ENCODE measurements at places on chromosomes 1 and 21.

DNA sequence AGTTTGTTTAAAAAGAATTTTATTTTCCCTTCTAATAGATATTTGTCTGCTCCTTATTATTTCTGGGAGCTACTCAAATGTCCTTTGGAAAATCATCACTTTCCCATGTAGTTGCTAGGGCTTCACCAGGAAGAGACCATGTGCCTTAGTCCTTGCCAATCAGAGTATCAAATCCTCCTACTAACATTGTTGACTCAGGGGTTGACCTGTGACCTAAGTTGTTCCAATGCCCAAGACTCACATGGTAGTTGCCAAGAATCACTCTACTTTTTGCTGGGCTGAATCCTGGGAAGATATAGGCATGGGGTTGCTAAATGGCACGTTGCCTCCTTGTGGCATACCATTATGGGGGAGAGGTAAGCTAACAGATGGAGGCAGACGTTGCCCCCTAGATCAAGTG, 58.2 kb upstream of the FOXD3 start:
- DNase-seq, result no peak

DNA sequence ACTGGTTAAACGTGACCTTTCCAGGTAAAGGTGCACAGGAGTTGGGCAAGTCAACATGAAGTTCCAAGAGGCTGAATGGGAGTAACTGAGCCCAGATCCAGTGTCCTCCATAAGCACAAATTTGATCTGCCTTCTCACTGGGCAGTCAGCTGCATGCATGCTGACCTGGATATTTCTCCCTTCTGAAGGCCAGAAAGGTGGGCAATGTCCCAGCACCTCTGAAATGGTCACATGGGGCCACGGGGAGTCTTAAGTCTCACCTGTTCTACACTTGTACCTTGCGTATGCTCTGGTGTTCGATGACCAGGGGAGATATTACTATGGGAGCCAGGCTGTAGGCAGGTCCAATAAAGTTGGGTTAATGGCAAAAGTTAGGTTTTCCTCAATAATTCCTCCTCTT, 240.2 kb downstream of the SIPA1L2 start:
- no peak for DNase-seq

GRCh38 chr1:222167111-222167510, 380.8 kb downstream of the HHIPL2 start:
- DNase-seq, result peak; percentile 97

- DNase-seq, result no peak
Measured at GRCh38 chr1:88890791-88891317, 513 bp downstream of the GTF2B start.

Measured in HS-27A (cell line).